Stimulated activated CD4-positive, alpha-beta T cell treated with anti-CD3 and anti-CD28 coated beads, Interleukin-2, amount 100 ng/mL, for 24 hours (primary cell): ENCODE measurements at places on chromosomes 2 and 18.

DNA sequence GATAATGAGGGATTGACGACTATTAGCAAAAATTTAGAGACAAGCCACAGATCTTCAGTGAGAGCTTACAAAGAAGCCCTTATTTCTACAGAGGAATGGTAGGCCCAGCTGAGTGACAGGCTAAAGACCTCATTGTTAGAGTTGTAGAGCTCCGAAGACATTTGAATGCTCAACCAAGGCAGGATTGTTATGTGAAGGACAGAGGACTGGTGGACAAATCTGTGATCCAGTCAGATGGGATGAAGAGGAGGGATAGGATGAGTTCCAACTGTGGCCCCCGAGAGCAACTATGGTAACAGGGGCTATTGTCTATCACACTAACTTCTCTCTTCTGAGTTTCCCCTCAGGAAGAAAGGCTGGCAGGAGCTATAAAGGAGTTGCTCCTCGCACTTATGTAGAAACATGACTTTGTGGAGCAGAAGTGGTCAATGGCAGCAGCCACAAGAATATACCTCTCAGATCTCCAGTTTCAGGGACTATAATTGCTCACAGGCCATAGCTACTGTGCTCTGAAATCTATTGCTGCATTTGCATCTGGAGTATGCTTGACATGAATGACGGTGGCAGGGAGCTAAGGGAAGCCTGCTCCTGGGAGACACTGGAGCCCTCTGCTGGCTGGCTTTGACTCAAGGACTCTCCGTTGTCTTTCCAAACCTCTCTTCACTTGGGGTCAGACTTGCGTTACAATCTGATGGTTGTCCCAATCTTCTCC is 50.3 kb upstream of the GREB1L start:
- peak; percentile 32 for DNase-seq

DNA sequence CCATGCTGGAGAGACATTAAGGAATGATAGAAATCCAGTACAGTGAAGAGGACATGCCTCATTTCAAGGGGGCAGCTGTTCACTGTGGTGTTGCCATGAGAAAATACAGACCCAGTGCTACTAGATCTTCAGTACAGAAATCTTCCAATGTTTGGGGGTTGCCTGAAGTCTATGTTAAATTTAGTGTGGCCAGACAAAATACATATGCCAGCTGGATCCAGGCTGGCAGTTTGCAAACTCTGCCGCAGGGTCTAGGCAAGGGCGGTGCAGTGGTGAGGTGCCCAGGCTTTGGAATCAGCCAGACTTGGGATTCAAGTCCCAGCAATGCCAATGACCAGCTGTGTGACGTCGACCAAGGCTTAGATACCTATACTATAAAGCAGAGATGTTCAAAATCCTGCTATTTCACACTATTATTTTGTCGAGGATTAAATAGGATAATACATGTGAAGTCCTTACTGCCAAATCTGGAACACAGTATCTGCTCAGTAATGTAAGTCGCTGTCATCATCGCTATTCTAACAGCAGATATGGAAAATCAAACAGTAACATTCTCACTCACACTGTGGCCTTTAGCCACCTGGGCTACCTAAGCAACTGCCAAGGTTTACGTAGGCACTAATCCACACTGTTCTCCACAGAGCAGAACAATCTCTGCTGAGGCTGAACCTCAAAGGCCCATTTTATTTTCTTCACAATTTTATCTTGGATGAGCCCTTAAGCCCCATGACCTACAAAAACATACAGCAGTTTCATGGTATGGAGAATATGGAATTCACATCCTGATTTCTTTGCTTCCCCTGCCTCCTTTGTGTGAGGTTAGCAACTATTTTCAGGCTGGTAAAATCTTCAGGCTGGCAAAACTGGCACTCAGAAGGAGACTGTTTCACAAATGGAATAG is 5.9 kb upstream of the TMSB10 start:
- DNase-seq: peak; percentile 8

GRCh38 chr18:59360381-59360780 is 1.3 kb upstream of the LMAN1 start:
- no peak for DNase-seq

DNA sequence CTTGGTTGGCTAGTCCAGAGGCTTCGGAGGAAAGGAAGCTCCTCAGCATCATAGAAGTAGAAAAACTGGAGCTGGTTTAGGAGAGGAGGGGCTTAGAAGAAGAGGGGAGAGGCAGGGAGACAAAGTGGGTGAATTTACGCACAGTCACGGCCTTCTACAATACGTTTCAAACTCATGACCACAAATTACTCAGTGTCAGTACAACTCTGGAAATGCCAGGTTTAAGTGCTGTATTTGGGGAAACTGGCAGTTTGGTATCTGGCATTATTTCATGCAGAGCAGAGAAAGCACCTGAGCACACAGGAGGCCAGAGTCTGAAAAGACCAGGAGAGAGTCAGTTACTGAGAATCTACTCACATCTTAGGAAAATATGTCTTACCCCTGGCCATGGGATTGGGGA is 55.4 kb downstream of the XRCC5 start:
- DNase-seq: no peak

- DNase-seq: no peak
Measured at GRCh38 chr2:187719510-187719909, 165.3 kb upstream of the TFPI start.

GRCh38 chr2:205763708-205764211 is 81.5 kb downstream of the NRP2 start:
- DNase-seq: peak; percentile 33

DNA sequence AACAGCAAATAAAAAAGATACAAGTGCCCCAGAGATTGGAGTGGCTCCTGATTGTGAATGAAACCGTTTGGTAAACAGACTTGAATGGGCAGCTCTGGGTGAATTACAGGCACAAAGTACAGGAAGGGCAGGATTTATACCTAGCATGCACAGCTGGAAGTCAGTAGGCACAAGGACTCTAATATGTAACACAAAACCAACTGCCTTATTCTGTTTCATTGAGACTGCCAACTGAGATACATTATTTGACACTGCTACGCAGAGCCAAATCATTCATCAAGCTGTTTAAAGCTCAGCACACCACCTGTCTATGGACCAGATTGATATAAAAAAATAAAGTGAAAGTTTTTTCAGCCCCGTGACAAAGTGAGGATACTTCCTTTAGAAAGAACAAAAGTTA is 541.2 kb downstream of the NUP35 start:
- DNase-seq: no peak

DNA sequence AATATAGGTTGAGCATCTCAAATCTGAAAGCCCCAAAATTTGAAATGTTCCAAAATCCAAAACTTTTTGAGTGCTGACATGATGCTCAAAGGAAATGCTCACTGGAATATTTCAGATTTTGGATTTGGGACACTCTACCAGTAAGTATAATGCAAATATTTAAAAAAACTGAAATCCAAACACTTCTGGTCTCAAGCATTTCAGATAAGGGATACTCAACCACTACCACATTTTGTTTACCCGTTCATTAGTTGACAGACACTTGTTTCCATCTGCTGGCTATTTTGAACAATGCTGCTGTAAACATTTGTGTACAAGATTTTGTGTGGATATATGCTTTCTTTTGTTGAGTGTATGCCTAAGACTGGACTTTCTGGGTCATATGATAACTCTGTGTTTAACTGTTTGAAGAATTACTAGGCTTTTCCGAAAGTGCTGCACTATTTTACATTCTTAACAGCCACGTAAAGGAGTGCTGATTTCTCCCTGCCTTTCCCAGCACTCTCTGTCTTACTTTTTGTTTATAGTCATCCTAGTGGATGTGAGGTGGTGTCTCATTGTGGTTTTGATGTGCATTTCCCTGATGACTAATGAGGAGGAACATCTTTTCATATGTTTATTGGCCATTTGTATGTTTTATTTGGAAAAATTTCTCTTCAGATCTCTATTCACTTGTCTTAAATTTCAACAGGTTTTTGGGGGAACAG is 19.5 kb upstream of the DCDC2C start:
- DNase-seq: no peak

GRCh38 chr18:49044898-49045297 is 94.1 kb upstream of the SMAD7 start:
- DNase-seq: no peak

DNA sequence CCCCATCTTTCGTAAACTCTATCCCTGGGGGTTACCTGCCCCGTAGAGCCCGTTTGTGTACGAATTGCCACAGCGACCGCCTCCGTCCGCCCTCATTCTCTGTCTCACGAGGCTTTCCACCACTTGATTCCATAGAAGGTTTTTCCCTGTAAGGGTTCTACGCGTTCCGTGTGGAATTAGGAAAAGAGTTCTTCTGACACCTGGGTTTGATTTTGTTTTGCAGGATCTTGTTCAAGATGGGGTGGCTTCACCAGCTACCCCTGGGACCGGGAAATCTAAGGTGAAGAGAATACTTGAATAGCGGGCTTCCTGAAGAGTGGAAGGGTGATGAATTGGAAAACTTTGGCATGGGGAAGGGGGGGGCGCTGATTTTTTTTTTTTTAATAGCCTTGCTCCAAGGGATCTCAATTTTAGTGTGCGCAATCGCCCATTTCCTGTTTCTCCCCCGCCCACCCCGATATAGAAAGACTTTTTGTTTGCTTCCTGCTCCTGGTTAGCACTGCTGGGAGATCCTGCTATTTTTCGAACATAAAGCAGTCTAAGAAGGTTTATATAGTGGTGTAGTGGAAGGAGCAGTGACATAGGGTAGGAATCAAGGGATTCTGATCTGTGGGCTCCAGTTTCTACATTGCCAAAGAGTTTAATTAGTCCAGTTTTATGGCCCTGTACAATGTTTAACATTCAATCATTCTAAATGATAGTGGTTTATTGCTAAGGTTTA is 564 bp downstream of the GCC2 start:
- DNase-seq: peak; percentile 12

- DNase-seq: no peak
Measured at GRCh38 chr18:61471942-61472341, 138.7 kb downstream of the CDH20 start.

DNA sequence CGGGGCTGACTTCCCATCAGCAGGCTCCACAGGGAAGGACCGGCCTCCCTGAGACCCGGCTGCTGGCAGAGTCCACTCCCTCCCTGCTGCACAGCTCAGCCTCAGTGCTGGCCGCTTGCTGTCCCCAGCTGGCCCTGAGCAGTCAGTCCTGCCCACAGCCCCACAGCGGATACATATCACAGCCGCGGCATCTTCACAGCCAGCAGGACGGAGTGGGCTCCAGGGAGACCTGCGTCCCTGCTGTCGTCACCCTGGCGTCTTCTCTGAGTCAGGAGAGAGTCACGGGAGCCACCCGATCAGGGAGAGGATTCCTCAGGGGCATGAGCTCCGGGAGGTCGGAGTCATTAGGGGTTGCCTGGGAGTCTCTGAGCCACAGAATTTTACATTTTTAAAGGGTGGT is 13.1 kb upstream of the SNTG2 start:
- DNase-seq: no peak

DNA sequence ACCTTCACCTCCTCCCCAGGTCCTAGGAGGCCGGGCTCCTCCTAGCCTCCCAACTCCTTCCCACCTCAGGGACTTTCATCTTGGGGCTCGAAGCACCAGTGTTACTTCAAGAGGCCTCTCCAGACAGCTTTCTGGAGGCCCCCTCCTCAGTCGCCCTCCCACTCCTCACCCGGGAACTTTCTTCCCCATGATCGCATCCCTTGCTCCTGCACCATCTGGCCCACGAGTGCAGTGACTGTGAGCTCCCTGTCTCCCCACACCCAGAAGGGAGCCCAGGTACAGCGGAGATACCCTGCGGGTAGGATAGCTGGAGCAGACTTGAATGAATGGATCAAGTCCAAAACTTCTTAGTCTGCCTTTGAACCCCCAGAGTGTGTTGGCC is 6.1 kb downstream of the ERFE start:
- no peak for DNase-seq

DNA sequence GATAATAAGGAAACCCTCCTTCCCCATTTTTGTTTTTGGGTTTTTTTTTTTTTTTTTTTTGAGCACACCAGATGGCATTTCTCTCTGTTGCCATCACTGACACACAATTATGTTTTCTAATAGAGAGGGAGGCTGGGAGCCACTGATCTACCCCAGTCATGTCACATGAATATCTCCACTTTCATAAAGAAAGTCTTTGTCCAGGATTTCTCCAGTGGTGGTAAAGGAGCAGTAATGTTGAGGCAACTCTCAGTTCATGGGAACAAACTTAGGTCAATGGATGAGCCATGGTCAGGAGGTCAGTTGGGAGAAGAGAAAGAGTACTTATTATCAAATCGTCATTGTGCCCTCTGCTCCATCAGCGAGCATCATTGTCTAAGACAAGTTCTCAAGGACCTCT is 603.7 kb downstream of the ARHGAP15 start:
- DNase-seq: no peak

GRCh38 chr2:65553504-65554074 is 121.2 kb upstream of the SPRED2 start:
- DNase-seq: no peak

- DNase-seq: no peak
Measured at GRCh38 chr2:48205137-48205798, 299.0 kb upstream of the FBXO11 start.

DNA sequence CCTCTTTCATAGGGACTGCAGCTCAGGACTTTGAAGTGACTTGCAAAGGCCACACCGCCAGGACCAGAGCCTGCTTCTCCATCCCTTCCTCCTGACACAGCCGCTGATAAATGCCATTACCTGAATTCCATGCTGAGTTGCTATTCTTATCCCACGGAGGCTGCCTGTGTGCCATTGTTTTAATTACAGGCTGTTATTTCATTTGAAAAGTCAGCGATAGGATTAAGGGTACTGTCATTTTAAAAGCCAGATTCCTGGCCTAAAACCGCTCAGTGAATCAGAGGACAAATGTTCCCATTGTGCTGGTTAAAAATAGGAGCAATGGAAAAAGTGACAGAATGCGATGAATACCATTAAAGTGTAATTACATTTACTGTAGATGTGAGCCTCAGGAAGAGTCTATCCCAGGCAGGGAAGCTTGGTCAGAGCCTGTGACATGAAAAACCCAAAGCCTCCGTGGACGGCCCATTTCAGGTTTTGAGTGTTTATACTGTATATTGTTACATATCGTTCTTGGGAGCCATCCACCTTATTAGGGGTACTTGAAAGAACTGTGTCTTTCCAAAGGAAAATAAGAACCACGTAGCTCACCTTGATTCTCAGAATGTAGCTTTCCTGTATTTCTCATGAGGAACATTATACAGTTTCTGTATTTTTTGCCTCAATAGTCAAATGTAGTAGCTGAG is 41.3 kb downstream of the PDCL3 start:
- no peak for DNase-seq

GRCh38 chr2:152470861-152471854 is 136.2 kb downstream of the FMNL2 start:
- no peak for DNase-seq

GRCh38 chr2:240972636-240973521 is 25.5 kb upstream of the SNED1 start:
- DNase-seq: no peak

- DNase-seq: no peak
Measured at GRCh38 chr2:117195381-117195780, 619.1 kb upstream of the DDX18 start.

DNA sequence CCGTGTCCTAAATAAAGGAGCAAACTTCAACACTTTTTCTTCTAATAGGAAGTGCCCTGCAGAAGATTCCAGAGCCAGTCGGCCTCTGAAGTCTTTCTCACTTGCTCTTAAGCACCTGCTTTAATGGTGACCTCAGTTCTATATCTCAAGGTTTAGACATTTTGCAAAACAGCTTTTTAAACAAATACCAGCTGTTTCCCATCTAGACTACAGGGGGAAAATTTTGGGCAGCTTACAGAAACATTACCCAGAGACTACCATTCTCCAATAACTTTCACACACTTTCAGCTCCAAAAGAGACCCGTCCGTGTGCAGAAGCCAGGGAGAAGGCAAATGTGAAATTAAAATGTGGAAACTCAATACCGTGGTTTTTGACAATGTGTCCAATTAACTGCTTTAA is 285.3 kb upstream of the CCDC68 start:
- DNase-seq: no peak
